ENCODE measurements at places on chromosomes 1 and 21.

DNA sequence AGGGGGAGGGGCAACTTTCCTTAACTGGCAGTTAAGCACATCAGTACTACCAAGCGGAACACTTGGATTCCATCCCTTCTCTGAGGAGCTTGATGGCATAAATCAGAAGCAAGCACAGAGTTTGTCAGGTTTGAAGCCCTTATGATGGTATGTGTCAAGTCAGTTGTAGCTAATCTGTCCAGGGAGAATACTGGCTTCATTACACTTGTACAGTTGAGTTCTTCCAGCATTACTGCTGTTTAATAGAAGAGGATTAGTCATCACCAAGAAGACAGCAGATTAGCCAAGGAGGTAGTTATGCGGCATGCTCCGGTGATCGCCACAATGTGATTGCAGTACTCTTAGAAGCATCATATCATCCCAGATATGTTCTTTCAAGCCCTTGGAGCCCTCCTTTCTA is 2.1 kb upstream of the TDRD5 start:
- DNase-seq, result no peak

GRCh38 chr1:170530972-170531757 is 801 bp upstream of the GORAB start:
- DNase-seq, result no peak

DNA sequence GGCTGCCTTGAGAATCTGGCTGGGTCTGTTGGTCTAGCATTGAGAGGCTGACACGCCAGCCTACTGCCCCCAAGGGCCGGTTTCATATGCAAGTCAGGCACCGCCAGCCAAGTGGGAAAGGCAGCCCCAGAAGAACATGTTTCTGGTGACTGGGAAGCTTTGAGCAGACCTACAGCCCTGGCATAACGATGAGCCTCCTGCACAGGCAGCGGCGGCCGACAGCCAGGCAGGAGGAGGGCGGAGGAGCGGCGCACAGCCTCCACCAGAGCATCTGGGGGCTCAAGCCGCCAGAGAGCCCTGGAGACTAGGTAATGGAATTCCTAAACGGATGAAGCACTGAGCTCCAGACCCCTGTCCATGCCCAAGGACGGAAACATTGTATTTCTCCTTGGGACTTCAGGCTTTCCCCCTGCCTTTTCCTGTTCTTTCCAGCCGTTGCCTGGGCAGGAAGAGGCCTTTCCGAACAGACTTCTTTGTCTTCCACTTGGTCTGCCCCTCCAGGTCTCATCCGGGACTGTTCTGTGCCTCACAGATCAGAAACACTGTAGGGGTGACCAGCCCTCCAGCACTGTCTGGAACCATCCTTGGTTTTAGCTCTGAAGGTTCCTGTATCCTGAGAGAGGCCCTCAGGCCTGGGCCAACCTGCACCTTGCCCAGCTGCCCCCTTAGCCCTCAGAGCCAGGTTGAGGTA is 59.5 kb downstream of the IRF2BP2 start:
- DNase-seq, result no peak

DNA sequence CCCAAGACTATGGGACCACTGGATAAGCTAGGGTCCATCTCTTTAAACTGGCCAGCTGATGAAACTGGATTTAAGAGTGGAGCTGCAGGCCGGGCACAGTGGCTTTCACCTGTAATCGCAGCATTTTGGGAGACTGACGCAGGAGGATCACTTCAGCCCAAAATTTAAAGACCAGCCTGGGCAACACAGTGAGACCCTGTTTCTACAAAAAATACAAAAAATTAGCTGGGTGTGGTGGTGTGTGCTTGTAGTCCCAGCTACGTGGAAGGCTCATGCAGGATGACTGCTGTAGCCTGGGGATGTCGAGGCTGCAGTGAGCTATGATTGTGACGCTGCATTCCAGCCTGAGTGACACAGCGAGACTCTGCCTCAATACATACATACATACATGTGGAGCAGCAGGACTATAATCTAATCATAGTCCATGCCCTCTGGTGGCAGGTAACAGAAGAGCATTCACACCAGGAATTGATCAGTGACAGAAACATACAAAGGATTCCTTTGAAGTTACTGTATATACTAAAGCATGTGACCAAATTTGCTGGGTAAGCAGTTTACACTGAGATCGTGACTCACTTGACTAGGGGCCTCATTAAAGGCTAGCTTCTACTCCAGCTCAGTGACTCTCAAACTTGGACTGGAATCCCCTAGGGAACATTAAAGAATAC is 101.5 kb upstream of the SLFNL1 start:
- no peak for DNase-seq

GRCh38 chr1:10775763-10776162 is 20.7 kb downstream of the CASZ1 start:
- DNase-seq, result no peak

GRCh38 chr1:161287482-161288054 is 22.2 kb downstream of the MPZ start:
- no peak for DNase-seq

Data from activated CD8-positive, alpha-beta memory T cell treated with anti-CD3 and anti-CD28 coated beads for 1 hour (primary cell).